ENCODE measurements at places on chromosomes 3 and 15.

DNA sequence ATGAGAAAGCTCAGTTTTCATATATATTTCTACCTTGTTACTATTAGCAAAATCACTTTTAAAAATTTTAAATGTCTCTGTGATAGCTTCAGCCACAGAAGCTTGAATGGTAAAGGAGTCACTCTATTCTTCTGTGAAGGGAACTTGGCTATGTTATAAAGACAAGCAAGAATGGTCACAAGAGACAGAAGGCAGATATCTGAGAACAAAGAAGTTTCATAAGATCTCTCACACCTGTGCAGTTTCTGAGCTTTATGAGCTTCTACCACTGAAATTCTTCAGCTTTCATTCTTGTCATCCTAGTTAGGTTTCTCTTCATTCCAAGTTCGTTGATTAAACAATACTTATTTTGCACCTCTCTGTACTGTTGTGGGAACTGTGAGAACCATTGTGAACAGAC is 853.4 kb downstream of the IGSF11 start:
- DNase-seq: no peak

- DNase-seq: no peak
Measured at GRCh38 chr3:152241142-152242017, 27.3 kb upstream of the MBNL1 start.

GRCh38 chr3:79937567-79937966 is 169.8 kb upstream of the ROBO1 start:
- DNase-seq: peak; percentile 25

DNA sequence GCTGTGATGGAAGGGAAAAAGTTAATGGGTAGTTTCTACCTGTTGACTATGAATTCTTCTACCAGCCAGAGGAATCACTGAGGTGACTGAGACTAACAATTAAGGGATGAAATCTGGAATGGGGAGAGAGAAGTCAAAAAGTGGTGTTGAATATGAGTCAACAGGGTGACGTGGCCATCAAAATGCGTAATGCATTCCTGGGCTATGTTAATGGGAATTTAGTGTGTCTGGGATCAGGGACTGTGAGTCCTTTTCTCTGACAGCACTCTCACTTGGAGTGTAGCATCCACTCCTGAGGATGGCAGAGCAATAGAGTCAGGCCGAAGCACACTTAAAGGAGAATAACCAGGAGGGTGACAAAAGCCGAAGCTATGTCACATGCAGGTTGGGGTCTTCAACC is 60.4 kb downstream of the MESD start:
- DNase-seq: no peak

DNA sequence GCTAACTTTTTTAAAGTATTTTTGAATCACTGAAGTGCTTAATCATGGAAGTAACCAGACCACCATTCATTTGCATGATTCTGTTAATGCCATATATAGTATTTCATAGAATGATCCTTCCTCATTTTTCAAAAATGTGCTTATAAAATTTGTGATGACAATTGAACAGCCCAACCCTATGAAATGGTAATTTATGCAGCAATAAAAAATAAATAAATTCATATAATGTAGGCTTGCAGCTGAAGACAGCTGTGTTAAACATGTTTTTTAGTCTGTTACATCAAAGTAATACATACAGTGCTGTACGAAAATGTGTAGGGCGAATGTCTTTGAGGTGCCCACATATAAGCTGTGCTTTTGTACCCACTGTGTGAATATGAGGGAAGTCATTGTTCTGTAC is 131.7 kb downstream of the FILIP1L start:
- DNase-seq: no peak

- DNase-seq: no peak
Measured at GRCh38 chr3:168714609-168715240, 619.0 kb upstream of the GOLIM4 start.

GRCh38 chr3:160401291-160402095 is 2.0 kb downstream of the SMC4 start:
- no peak for DNase-seq
